ENCODE measurements at places on chromosomes 3 and 15. TPM values are rescaled to one million over a fixed set of nuclear protein-coding genes. Genes with fewer than 3 reads are reported as not detected.

LRRIQ4 gene
- not detected for total RNA-seq

APBA2 gene
- 0.81 TPM for total RNA-seq

CPN2 gene
- total RNA-seq: not detected

CNTN3 gene
- total RNA-seq: not detected

SCN10A gene
- not detected for total RNA-seq

QRICH1 gene
- 136 TPM for total RNA-seq

TIMP4 gene
- not detected for total RNA-seq

KAT2B gene
- 129 TPM for total RNA-seq

ARGFX gene
- not detected for total RNA-seq

ATP13A5 gene
- total RNA-seq: not detected

WDR93 gene
- not detected for total RNA-seq

Data from activated CD4-positive, alpha-beta memory T cell treated with anti-CD3 and anti-CD28 coated beads, Interleukin-2, amount 10 ng/mL, durations not matched to agents 7 days and 5 days (primary cell).